ENCODE measurements at places on chromosomes 13 and 19. TPM values are rescaled to one million over a fixed set of nuclear protein-coding genes. Genes with fewer than 3 reads are reported as not detected.

GRCh38 chr13:31528176-31528575, 211.2 kb upstream of the RXFP2 start:
- no peak for DNase-seq

GRCh38 chr13:46062185-46062584, 9.6 kb upstream of the ZC3H13 start:
- no peak for DNase-seq

- no peak for DNase-seq
Measured at GRCh38 chr19:57034544-57034943, 85.2 kb upstream of the USP29 start.

DNA sequence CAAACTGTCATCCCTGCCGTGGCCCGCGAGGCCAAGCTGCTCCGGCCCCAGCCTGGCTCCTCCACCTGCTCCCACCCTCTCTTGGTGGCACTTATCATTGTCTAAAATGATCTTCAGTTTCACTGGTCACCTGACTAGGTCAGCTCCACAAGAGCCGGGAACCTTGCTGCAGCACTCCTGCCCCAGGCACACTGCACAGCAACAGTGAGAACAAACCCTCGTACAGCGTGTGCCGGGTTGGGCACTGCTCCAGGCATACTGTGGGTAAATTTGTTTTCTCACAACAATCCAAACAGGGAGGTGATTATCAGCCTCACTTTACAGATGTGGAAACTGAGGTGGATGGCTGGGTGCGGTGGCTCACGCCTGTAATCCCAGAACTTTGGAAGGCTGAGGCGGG, 8.9 kb downstream of the DEDD2 start:
- no peak for DNase-seq

The CGB7 gene
- total RNA-seq, result 7.2 TPM
